ENCODE measurements at places on chromosomes 7 and 10.

- DNase-seq: no peak
These were observed 68.9 kb downstream of the MAD1L1 start for GRCh38 chr7:2163600-2164555.

GRCh38 chr7:143492043-143492471 lies 14.4 kb downstream of the TAS2R41 start:
- no peak for DNase-seq

DNA sequence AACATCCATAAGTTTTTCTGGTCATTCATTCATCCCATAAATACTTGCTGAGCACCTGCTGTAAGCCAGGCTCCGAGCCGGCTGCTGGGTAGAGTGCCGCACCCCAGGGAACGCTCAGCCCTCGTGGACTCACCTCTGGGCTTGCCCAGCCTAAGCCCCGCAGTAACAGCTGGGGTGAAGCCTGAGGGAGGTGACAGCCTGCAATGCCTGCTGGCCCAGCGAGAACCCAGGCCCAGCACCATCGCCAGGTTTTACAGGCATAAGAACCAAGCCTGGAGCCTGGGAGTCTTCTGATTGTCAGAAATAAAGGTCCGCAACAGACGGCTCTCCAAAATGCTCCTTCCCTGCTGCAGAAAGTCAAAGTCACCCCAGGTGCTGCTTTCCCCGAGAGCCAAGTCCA lies 205.4 kb downstream of the ZMYND11 start:
- DNase-seq: no peak

DNA sequence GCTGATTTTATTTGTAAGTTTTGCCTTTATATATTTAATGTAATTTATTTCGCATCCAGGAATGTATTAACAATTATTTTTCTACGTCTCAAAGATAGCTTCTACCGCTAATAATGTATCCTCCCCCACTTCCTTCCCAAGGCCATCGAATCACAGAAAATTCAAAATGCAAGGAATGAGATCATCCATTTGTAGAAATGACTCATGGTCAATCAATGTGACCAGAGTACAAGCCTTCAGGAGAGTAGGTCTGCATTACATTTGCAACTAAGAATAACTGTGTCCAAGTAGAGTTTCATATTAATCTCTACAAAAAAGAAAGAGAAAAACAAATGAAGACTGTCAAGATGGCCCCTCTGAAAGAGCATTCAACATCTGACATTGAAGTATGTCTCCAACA lies 205.9 kb upstream of the PHF14 start:
- no peak for DNase-seq

Measured in thymus (tissue), 14 donors.